LHCN-M2 (cell line): ENCODE measurements at places on chromosomes 3 and 15. TPM values are rescaled to one million over a fixed set of nuclear protein-coding genes. Genes with fewer than 3 reads are reported as not detected.

P2RY14 gene
- total RNA-seq: 0.19 TPM in 1 of 2 replicates, not detected in the other

FETUB gene
- 0.06 TPM in 1 of 2 replicates, not detected in the other for total RNA-seq

DUOX2 gene
- not detected in 2 replicates for total RNA-seq

LRIG1 gene
- 2.6 and 3.0 TPM in 2 replicates for total RNA-seq

GAP43 gene
- total RNA-seq: 0.23 and 0.45 TPM in 2 replicates

GATM gene
- total RNA-seq: 0.98 and 1.3 TPM in 2 replicates

LOXL1 gene
- 503 and 596 TPM in 2 replicates for total RNA-seq

CCR8 gene
- total RNA-seq: not detected in 2 replicates

MYO9A gene
- 19.8 and 22.4 TPM in 2 replicates for total RNA-seq

STRA6 gene
- 0.06 TPM in 1 of 2 replicates, not detected in the other for total RNA-seq

KIF7 gene
- total RNA-seq: 11.1 and 14.1 TPM in 2 replicates

PCOLCE2 gene
- total RNA-seq: 0.75 and 4.9 TPM in 2 replicates

ACAN gene
- total RNA-seq: under 0.01 TPM in 1 of 2 replicates, not detected in the other

RASGRP1 gene
- total RNA-seq: not detected in 2 replicates

TICRR gene
- total RNA-seq: 8.0 and 9.9 TPM in 2 replicates

LSAMP gene
- under 0.01 TPM in 1 of 2 replicates, not detected in the other for total RNA-seq

CYP1A2 gene
- not detected in 2 replicates for total RNA-seq

NANOGP8 gene
- total RNA-seq: 0.29 TPM in 1 of 2 replicates, not detected in the other

CKMT1A gene
- not detected in 2 replicates for total RNA-seq

CAMKV gene
- total RNA-seq: 0.06 TPM in 1 of 2 replicates, not detected in the other

BCL2A1 gene
- total RNA-seq: 0.32 TPM in 1 of 2 replicates, not detected in the other

EHD4 gene
- 19.8 and 20.6 TPM in 2 replicates for total RNA-seq

ZNF620 gene
- total RNA-seq: 0.23 and 0.64 TPM in 2 replicates

NR2E3 gene
- total RNA-seq: 0.06 TPM in 1 of 2 replicates, not detected in the other
